ENCODE measurements at places on chromosomes 16 and 17.

DNA sequence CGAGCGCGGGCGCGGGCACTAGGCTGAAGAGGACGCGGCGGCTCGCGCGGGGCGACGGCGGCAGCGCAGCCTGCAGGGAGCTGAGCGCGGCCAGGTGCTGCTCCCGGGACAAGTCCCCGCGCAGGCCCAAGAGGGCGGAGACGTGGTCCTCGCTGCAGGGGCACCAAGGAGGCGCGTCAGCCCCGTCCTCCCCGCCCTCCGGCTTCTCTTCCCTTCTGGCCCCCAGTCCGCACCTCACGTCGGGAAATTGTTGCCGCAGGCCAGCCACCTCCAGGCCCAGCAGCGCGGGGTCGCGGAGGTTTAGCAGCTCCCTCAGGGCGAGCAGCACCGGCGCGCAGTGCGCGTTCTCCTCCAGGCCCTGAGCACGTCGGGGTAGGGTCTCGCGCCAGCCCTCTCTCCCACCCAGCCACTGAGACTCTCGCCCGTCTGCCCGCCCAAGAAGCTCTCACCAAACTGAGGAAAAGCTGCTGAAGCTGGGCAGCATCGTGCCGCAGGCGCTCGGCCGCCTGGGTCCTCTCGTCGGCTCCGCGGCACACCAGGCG lies 761 bp upstream of the MATCAP1 start:
- DNase-seq, result no peak

GRCh38 chr17:79915850-79916430 lies 76.7 kb upstream of the CBX4 start:
- peak; percentile 67 for DNase-seq

GRCh38 chr16:73172241-73172972 lies 124.5 kb upstream of the ZFHX3 start:
- DNase-seq, result no peak

DNA sequence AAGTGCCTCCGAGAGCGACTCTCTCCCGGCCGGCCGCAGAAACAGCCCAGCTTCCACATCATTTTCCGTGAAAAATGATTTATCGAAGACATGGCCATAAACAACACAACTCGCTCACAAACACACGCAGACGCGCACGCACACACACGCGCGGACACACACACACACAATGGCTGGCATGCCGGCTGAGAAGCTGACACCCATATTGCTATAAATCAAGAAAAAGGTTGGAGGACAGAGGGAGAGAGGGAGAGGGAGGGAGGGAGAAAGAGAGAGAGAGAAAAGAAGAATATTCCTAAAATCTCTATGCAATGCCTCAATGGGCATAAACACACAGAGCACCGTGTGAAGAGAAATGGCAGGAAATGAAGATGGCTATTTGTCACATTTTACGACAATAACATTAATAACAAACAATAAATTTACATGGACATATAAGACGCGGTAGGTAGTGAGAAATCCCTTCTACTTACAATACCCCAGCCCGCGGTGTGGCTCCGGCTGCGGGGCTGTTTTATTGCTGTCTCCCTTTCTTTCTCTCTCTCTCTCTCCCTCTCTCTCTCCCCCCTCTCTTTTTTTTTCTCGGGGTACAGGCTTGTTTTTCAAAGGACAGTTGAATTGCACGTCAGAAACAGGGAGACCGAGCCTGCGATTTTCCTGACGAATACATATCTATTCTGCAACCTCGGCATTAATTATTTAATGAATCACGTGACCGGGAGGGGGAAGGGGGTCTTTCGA lies 9.5 kb downstream of the HOXB4 start:
- DNase-seq, result no peak

All from hematopoietic multipotent progenitor cell treated with erythropoietin and hydrocortisone succinate and interleukin-3 and kit ligand, for 6 days (in vitro differentiated cells).